Stimulated activated CD8-positive, alpha-beta memory T cell treated with anti-CD3 and anti-CD28 coated beads, Interleukin-4, amount 100 ng/mL, for 24 hours (primary cell): ENCODE measurements at places on chromosomes 11 and 22.

DNA sequence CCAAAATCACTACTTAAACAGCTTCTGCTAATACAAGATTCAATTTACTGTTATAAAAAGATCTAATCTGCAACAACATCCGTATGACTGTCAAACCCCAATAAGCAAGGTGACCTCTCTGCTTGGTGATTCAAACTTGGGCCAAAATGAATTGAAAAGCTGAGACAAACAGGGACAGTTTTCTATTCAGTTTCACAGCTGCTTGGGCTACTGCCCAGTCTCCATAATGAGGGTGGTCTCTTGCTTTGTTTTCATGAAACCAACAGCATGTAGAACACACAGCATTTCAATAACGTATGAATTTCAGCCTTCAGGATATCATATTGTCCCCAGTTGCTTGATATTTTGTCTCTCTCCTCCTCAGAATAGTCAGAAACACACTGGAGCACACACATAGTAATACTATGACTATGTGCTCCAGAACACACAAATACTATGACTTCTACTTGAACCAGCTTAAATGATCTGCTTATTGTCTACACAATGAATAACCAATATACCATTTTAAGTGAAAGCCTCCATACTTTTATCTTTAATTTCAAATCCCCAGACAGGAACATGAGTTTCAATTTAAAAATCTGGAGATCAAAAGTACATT lies 285.0 kb downstream of the TTC28 start:
- DNase-seq = no peak

- DNase-seq = no peak
Measured at GRCh38 chr11:127448101-127448500, 447.5 kb upstream of the KIRREL3 start.

- no peak for DNase-seq
Measured at GRCh38 chr22:19974935-19975706, 33.5 kb upstream of the TXNRD2 start.

DNA sequence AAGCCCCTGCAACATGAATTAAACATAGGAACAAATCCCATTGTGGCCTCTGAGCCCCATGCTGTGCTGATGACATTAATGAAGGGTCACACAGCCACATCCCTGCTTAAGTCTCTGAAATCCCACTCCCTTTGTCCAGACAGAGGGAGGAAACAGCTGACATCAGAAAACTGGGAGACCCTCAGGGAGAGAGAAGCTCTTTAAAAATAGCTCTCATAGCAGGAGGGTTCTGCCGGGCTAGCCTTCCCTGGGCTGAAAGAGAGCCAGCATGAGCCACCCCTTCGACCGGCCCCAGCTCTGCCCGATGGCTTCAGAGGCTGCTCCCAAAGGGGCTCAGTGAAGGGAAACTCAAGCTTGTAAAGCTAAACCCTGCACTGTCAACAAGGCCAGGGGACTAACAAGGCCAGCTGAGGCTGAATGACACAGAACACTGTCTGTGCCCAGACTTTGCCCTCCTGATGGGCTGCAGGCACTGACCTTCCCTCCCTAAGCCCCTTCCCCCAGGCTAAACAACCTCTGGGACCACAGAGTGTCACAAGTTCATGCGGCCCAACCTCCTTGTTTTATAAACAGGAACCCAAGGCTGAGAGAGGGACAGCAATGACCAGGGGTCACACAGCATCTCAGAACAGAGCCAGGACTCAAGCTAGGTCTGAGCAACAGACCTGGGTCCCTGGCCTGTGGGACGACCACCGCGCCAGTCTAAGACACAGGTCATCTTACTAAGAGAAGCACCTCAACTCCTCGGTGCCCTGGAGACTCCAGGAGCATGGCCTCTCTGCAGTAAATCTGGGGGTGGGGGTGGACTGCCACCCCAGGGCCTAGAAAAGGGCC lies 163.8 kb downstream of the CHST1 start:
- no peak for DNase-seq

DNA sequence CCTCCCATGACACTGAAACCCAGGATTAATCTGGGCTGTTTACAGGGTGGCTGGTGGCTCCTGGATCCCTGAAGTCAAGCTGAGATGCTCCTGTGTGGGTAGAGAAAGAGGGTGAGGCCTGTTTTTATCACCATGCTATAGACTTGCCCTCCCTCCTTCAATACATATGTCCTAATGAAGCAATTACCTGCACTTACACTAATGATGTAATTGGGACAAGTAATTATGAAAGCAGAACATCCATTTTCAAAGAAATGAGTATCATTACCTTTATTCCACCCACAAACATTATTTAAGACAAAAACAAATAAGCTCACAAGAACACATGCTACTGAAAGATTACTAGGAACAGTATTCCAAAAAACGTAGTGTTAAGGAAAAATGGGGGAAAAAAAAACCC lies 64.3 kb upstream of the CHRM4 start:
- no peak for DNase-seq

GRCh38 chr22:37784829-37785495 lies 22.8 kb upstream of the GCAT start:
- no peak for DNase-seq

GRCh38 chr11:58845386-58845785 lies 882 bp upstream of the GLYATL2 start:
- no peak for DNase-seq

GRCh38 chr11:116640641-116641402 lies 132.0 kb downstream of the BUD13 start:
- DNase-seq = no peak

GRCh38 chr11:58024601-58025091 lies 965 bp downstream of the OR9Q1 start:
- DNase-seq = no peak

DNA sequence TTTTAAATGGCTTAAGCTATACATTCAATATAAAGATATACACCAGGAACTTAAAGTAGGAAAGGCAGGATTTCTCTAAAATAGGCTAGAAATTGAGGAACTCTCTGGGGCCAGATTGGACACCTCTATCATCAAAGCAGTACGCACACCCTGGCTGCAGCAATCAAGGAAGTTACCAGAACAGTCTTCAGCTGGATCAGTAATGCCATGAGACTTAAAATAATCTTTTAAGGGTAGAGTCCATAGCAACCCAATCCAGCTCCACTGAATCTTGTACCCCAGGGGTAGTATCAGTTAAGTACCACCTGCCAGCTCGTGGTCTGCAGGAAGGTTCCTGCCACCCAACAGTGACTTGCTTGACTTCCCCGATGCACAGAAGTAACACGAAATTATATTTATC lies 3.0 kb downstream of the RDX start:
- DNase-seq = no peak

- no peak for DNase-seq
Measured at GRCh38 chr11:126830216-126830806, 170.3 kb downstream of the KIRREL3 start.

DNA sequence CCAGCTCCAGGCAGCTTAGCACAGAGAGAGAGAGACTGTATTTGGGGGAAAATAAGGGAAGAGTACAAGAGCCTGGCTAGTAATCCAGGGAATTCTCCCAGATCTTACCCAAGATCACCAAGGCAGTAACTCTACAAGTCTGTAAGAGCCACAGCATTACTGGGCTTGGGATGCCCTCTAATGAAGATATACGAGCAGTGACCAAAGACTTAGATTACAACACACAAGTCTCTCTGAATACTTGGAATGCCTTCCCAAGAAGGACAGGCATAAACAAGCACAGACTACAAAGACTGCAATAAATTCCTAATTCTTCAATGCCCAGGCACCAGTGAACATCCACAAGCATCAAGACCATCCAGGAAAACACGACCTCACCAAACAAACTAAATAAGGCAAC lies 17.7 kb downstream of the DNAJC24 start:
- no peak for DNase-seq

DNA sequence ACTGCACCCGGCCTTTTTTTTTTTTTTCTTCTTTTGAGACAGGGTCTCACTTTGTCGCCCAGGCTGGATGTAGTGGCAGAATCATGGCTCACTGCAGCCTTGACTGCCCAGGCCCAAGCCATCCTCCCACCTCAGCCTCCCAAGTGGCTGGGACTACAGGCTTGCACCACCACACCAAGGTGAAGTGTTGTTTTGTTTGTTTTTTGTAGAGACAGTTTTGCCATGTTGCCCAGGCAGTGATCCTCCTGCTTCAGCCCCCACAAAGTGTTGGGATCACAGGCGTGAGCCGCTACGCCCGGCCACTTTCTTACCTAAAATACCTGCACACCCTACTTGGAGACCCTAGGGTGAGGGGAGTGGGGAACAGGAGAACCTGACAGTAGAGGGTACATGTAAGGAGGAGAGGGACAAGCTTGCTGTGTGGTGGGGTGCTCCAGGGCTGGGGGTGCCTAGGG lies 4.5 kb upstream of the AIFM3 start:
- DNase-seq = no peak

- no peak for DNase-seq
Measured at GRCh38 chr11:28011813-28012212, 96.1 kb downstream of the KIF18A start.

DNA sequence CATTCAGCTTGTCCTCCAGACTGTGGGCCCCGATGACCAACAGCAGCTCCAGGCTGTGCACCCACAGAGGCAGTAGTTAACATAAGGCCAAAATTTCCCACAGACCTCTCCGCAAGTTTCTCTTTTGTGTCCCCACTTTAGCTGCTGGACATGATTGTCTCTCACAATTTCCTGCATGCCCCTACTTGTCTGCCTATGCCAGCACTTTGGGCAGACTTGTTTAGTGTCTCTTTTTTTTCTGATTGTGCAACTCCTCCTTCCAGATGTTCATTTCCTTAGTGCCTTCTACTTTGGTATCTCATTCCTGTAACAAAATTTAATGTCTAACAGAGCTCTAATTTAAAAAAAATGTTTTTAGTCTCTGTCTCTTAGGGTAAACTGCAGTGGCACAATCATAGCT lies 23.8 kb upstream of the SCN3B start:
- DNase-seq = no peak

DNA sequence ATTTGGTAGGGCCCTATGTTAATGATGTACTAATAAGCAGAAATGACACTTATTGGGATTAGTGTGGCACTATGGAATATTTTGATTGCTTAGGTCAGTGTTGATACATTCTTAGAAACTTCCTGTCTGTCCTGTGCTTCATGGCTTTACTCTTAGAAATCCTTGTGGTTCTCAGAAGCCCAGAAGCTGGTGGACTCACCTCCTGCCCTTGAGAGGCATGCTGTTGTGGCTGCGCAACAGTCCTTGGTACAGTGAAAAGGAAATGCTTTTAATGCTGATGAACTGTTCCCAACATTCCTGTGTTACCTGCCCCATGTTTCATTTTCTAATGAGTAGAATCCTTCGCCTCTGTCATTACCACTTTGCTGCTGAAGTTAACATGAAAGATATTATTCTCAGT lies 52.4 kb upstream of the MYO18B start:
- no peak for DNase-seq

DNA sequence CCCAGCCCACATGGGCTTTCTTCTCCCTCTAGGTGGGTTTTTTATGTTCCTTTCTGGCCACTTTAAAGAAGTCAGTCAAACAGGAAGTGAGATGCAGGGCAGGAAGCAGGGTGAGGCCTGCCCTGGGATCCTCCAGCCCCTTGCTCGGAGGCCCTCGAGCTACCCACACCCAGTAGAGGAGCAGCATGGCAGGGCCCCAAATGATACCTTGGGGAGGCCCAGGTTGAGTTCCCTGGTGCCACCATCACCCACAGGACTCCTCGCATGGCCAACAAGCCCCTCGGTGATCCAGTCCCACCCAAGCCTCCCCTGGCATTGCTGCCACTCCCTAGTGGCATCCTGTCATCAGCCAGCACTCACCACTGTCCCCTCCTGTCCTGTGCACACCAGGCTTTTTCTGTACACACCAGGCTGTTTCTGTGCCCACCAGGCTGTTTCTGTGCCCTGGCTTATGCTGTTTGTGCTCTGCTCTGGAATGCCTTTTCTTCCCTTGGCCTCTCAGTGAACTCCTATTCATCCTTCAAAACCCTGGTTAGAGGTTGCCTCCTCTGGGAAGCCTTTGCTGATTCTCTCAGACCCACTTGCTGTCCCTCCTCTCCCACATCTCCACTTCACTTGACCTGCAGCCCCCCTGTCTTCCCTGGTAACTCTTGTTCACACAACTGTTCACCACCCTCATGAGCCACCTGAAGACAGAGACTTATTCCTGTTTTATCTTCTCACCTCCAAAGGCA lies 3.1 kb upstream of the PTGDR2 start:
- no peak for DNase-seq

GRCh38 chr11:47797633-47798032 lies 30.5 kb upstream of the FNBP4 start:
- DNase-seq = peak; percentile 28

GRCh38 chr11:60310407-60310998 lies 16.6 kb upstream of the MS4A6E start:
- DNase-seq = no peak

DNA sequence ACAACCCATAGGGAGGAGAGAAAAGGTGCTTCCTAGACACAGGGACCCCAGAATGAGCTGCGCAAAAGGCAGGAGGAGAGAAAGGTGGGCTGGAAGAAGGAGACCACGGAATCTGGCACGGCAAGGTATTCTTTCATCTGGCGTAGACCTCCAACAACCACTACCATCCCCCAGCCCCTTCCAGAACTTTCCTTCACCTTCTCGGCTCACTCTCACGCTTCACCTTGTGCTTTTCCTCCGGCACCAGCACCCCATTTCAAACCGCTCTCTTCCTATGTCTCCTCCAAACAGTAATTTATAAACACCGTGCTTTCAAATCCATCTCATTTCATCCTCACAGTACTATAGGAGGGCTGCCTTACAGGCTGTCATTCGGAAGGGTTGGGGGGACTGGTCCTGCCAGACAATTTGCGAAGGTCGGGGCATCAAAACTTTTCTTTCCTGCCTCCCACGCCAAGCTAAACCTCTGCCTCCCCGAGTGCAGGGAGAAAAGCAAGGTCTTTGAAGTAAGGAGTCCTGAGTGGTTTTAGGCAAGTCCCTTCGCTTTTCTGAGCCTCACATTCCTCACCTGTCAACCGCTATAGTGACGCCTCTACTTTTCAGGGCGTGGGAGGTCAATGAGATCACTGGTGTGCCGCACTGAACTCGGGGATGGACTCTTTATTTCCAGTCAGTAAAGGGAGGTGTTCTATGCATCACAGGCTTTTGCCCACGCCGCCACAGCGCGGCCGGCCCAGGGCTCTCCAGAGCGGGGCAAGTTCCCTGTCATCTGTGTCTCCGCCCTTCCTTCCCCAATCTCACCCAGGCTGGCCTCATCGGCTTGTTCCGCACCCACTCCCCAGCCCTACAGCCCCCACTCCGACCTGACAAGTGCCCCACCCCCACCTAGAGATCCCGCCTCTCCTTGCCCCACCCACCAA lies 800 bp downstream of the KCTD21 start:
- peak; percentile 69 for DNase-seq

DNA sequence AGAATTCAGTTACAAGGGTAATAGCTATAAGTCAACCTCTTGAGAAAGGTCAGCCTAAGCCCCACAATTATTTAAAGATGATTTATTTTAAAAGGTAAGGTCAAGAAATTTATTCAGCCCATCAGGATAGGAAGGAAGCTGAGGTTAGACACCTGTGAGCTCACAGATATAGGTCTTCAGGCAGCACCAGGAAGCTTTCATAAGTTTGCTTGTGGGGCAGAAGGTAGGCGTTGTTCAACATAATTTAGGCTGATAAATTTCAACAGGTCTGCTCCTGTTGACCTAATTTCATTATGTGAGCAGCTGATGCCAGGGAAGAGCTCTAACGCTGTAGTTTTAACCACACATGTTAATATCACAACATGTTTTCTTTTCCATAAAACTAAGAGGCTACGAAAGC lies 118.1 kb upstream of the APOA1 start:
- no peak for DNase-seq

- DNase-seq = no peak
Measured at GRCh38 chr11:57552479-57552878, 15.0 kb downstream of the UBE2L6 start.
